Stimulated activated CD8-positive, alpha-beta memory T cell treated with anti-CD3 and anti-CD28 coated beads, Interleukin-15, amount 100 ng/mL, for 48 hours (primary cell): ENCODE measurements at places on chromosomes 16 and 17.

- no peak for DNase-seq
Measured at GRCh38 chr16:54212893-54213292, 73.7 kb downstream of the IRX3 start.

GRCh38 chr17:63995626-63996025 is 2.5 kb upstream of the PRR29 start:
- DNase-seq = no peak

DNA sequence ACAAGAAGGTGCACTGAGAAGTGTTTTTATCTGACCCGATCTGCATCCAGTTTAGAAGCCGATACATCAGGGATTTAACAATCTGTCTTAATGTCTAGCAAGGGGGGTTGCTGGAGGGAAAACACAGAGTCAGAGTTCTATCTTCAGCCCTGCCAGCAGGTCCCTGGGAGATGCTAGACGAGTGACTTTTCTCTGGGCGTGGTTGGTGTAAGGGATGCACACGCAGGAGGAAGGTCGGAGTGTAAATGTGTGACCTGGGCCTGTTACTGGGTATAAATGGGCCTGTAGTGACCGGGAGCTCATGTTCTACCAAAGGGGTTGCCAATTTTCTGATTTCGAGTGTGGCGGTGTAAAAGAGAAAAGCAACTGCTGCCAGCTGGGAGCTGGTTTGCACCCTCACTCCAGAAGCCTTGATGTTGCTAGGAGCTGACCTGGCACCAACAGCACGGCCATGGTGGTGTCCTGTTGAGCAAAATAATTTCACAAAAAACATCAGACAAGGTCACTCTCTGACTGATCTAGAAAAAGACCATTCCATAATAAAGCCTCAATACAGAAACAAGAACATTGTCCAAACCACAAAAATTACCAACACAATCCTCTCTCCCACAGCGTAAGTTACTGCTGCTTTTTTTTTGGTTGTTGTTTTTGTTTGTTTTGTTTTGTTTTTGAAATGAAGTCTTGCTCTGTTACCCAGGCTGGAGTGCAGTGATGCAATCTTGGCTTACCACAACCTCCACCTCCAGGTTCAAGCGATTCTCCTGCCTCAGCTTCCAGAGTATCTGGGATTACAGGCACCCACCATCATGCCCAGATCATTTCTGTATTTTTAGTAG is 1.3 kb upstream of the KCTD13 start:
- DNase-seq = no peak

GRCh38 chr16:89952551-89952950 is 4.0 kb downstream of the DEF8 start:
- DNase-seq = no peak

- no peak for DNase-seq
Measured at GRCh38 chr17:17902877-17903276, 66.1 kb upstream of the SREBF1 start.

DNA sequence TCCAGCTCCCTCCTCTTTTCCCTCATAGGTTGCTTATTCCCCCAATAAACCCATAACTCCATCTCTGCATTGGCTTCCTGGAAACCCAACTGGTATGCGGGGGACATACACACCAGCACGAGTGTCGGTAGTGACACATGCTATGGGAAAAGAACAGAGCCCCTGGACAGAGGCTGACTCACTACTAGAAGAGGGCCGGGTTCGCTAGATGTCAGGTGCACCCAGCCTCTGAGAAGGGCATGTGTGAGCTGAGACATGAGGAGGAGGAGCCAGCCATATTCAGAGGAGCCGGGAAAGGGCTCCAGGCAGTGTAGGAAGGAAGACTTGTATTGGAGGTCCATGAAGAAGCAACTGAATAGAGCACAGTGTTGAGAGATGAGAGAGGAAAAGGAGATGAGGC is 241.1 kb downstream of the SOX9 start:
- no peak for DNase-seq

DNA sequence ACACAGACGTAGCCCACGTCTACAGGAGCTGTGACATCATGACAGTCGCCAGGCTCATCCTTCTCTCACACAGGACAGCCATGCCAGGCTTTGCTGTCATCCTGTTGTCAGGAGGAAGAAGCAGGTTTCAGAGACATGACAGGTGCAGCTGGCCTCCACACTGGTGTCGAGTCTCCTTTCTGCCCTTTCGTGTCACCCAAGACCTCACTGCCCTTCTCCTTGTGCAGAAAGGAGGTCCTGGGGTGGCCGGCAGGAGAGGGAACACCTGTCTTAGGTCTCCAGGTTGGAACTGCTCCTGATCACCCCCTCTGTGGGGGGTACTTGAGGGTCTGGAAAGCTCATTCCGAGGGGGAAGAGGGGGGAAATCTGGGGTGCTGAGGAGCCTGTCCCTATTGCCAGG is 41.6 kb upstream of the IRF8 start:
- DNase-seq = no peak

- no peak for DNase-seq
Measured at GRCh38 chr17:31273516-31273915, 23.5 kb downstream of the OMG start.

DNA sequence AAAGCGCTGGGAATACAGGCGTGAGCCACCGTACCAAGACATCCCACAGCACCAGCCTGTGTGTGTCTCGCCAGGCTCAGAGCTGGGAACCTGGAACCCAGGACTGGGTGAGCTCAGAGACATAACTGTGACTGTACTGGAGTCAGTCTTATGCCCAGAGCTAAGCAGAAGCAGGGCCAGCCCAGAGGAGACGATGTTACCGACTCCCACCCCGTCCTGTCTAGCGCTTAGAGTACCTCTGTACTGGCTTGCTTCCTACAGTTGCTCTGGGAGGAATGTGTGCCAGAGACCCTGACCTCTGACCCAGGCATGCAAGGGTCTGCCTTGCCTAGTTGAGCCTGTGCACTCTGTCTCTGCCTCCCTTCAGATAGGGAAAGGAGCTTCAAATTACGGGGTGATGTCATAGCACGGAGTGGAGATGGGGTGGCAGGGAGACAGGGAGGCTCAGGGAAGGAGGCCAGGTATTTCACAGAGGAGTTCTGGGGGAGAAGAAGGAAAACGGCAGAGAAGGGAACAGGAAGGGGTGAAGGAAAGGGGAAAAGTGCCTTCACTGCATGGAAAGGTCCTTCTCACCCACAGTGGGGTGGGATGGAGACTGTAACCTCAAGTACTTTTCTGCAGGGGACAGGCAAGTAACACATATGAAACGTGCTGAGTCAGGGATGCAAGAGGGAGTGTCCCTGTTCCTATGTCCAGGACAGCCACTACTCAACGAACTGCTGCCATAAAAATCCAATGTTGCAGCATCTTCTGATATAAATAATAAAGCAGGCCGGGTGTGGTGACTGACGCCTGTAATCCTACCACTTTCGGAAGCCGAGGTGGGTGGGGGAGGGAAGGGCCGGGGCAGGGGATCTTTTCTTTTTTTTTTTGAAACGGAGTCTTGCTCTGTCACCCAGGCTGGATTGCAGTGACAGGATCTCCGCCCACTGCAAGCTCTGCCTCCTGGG is 5.8 kb upstream of the ARMC5 start:
- no peak for DNase-seq

GRCh38 chr17:74520016-74520434 is 11.2 kb downstream of the CD300LB start:
- DNase-seq = no peak

GRCh38 chr17:65455972-65456343 is 105.5 kb downstream of the AXIN2 start:
- no peak for DNase-seq

GRCh38 chr17:74972107-74972972 is at the start of gene HID1:
TSS of gene HID1 (minus strand) at chr17:74972759. CDS start at chr17:74972656, 103 bp downstream.
- peak; percentile 56 for DNase-seq

DNA sequence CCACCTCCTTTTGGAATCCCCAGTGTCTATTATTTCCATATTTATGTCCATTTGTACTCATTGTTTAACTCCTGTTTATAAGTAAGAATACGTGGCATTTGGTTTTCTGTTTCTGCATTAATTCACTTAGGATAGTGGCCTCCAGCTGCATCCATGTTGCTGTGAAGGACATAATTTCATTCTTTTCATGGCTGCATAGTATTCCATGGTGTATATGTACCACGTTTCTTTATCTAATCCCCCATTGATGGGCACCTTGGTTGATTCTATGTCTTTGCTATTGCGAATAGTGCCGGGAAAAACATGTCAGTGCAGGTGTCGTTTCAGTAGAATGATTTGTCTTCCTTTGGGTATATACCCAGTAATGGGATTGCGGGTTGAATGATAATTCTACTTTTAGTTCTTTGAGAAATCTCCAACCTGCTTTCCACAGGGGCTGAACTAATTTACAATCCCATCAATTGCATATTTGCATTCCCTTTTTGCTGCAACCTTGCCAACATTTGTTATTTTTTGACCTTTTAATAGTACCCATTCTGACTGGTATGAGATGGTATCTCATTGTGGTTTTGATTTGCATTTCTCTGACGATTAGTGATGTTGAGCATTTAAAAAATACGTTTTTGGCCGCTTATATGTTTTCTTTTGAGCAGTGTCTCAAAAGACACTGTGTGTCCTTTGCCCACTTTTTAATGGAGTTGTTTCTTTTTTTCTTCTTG is 373.2 kb upstream of the TNRC6C start:
- DNase-seq = no peak

DNA sequence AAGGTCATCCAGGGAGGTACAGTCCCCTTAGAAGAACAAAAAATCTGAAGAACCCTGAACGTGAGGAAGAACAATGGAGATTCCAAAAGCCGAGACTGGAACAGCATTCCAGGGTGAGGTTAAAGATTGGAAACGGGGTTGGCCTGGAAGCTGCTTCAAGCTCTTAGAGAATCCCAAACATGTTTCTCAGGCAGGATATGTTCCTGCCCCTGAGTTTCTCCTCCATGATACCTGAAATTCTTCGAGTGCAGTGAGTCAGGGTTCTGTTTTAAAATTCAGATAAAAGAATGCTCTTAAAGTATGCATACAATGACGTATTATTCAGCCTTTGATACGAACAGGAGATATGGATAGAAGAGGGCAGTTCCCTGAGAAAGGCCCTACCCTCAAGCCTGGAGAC is 293.1 kb downstream of the HS3ST3B1 start:
- DNase-seq = no peak

GRCh38 chr17:73156887-73157520 is 7.8 kb upstream of the SSTR2 start:
- no peak for DNase-seq

DNA sequence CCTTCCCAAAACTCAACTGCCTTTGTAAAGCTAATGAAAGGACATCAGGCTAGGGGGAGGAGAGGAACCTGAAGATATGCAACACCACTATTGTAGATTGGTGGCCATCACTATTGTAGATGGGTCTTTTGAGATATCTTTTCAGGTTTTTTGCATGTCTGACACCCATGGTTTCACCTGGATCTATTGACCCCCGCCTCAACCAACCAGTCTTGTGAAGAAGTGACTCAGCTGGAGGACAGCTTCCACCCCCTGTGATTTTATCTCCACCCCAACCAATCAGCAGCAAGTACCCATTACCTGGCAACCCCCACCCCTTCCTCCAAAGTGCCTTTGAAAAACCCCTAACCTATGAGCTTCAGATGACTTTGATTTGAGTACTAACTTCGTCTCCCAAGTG is 382.6 kb upstream of the GOT2 start:
- DNase-seq = no peak

DNA sequence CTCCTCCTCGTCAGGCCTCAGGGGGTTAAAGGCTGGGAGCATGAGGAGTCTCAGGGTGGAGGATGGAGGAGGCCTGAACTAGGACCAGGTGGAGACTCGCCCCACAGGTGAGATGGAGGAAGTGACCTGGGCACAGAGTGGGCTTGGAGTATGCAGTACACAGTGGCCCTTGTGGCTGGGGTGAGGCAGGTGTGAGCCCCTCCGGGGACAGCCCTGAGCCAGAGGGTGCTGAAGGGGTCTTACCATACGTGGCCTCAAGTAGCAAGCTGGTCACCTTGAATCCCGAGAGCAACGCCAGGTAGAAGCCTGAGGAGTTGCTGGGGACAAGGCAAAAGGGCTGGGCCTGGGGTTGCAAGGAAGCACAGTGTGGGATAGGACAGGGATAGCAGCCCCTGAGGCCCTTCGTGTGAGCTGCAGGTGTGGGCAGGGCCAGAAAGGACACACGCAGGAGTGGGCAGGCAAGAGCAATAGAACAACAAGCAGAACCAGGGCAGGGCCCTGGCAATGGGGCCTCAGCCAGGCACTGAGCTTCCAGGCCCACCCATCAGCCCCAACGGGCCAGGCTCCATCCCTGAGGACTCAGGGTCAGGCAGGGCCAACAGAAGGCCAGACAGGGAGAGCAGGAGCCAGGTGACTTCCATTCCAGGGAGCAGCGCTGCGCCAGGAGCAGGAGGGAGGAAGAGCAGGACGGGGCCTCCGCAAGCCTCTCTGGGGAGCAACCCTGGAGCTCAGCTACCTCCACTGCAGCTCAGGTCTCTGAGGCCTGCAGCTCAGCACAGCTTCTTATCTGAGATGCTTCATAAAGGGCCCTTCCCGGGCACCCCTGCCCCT is 64.2 kb upstream of the TNRC6C start:
- DNase-seq = no peak

DNA sequence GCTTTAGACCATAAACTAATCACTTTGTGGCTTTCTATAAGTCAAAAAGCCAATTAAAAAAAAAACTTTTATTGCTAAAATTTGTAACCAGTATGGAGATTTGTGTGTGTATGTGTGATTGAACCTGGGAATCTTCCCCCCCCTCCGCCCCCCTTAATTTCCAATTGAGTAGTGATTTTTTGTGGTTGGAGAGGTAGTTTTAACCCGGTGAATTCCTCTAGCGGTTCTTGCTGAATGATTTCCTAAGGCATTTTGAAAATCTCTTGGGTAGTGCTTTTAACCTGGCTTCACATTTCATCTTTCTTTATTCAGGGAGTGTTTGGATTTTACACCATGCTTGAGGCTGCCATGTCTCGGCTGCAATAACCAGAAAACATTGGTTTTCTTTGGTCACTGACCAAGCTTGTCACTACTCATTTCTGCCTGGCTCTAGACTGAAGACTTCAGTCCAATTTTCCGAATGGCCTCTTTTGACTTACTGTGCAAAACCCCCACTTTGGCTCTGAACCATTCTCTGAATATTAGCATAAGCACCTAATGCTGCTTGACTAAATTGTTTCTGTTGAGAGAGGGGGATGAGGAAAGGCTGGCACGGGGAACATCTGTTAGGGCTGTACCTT is 35.6 kb downstream of the PRKCA start:
- DNase-seq = no peak

DNA sequence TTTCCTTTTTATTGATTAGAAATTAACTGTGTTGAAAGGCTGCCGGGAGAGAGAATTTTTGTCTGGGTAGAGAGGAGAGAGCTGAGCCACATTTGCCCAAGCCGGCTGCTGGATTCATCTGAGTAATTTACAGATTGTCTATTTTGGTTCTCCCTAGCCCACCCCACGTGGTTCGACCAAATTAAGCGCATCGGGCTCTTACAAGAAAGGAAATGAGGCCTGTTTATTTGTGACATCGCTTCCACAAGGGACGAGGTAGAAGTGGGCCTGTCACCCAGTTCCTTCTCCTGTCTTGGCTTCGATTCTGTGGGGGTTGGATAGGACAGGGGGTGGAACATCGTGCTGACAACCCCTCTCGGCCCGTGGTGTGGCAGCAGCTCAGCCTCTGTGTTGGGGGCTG is 42.9 kb downstream of the SYT17 start:
- no peak for DNase-seq

- DNase-seq = no peak
Measured at GRCh38 chr17:69516911-69517310, 102.4 kb downstream of the MAP2K6 start.
